ENCODE measurements at places on chromosomes 6 and 20. TPM values are rescaled to one million over a fixed set of nuclear protein-coding genes. Genes with fewer than 3 reads are reported as not detected.
A peak's percentile ranks its signal among the peaks of the same experiment; 100 is the strongest.

DNA sequence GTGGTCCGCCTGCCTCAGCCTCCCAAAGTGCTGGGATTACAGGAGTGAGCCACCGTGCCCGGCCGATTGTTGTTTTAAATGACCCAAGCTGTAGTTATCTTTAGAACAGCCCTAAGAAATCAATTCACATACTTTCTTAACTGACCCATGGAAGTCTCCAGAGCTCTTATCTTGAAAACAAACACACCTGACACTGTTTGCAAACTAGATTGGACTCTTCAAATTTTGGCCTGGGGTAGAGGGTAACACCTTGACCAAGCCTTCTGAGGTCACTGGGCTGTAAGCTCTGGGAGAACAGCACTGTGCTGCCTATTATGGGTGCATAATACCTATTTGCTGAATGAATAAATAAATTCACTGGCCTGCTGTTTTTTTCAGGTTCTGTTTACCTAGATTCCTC lies 190.6 kb downstream of the AIG1 start:
- no peak for DNase-seq

DNA sequence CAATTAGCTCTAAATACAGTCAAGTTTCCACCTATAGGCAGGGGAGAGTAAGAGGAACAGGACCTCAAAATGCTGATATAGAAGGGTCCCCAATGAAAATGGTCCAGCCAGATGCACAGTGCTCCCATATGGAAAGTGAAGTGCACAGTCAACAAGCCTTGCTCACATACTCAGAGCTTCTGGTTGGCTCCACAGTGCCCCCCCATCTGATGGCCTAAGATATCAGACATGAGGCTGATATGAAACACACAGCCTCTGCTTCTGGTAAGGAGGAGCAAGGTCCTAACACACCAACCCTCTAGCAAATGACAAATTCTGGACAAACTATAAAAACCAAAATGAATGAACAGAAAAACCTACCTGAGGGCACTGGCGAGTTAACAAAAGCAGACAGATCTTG lies 111.4 kb upstream of the EMILIN3 start:
- no peak for DNase-seq

The PTPRA gene
- 66.5 TPM for total RNA-seq

The MLN gene
- total RNA-seq: not detected

- peak; percentile 18 for DNase-seq
Measured at GRCh38 chr6:96007663-96008062, 8.1 kb upstream of the FUT9 start.

- DNase-seq: no peak
Measured at GRCh38 chr20:47648943-47649342, 136.3 kb downstream of the SULF2 start.

- no peak for DNase-seq
Measured at GRCh38 chr6:89895276-89895874, 1.1 kb downstream of the GJA10 start.

The PTGIS gene
- total RNA-seq: 24.8 TPM

GRCh38 chr6:6556738-6557503 lies 31.6 kb upstream of the LY86 start:
- DNase-seq: peak; percentile 79

DNA sequence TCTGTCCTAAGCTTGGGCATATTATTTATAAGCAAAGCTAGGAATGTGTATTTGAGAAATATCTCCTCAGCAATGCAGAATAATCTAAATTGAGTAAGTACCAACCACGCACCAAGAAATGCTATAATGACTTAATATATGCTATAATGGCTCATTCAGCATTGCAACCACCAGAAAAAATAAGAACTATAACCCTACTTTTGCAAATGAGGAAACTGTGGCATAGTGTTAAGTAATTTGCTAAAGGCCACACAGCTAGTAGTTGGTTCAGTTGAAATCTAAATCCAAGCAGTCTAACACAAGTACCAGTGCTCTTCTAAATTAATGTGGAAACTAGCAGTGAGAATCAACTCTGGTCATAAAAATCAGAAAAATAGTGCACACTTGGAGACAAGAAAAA lies 35.7 kb downstream of the HBS1L start:
- no peak for DNase-seq

- no peak for DNase-seq
Measured at GRCh38 chr6:11490996-11491395, 46.6 kb upstream of the TMEM170B start.

GRCh38 chr6:109740787-109741186 lies 49.7 kb downstream of the FIG4 start:
- DNase-seq: no peak

DNA sequence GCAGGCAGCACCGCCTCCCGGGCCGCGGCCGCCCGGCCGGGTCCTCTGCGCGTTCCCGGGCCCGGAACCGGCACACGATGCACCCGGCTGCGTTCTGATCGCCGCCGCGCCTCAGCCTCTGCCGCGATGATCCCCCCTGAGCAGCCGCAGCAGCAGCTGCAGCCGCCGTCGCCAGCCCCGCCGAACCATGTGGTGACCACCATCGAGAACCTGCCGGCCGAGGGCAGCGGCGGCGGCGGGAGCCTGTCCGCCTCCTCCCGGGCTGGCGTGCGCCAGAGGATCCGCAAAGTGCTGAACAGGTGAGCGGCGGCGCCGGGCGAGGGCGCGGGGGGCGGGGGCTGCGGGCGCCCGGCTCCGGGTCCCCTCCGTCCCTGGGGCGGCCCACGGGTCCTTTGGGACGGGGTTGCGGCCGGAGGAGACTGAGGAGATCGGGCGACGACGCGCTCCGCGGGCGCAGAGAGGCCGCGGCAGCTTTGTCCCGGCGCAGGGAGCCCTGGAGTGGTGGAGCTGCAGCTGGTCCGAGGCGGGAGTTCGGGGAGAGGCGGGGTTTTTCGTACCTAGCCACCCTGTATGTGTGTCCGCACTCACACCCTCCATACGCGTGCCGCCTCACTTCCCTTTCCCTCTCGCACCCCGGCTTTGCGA lies 659 bp downstream of the SLC35F1 start:
- DNase-seq: peak; percentile 65

DNA sequence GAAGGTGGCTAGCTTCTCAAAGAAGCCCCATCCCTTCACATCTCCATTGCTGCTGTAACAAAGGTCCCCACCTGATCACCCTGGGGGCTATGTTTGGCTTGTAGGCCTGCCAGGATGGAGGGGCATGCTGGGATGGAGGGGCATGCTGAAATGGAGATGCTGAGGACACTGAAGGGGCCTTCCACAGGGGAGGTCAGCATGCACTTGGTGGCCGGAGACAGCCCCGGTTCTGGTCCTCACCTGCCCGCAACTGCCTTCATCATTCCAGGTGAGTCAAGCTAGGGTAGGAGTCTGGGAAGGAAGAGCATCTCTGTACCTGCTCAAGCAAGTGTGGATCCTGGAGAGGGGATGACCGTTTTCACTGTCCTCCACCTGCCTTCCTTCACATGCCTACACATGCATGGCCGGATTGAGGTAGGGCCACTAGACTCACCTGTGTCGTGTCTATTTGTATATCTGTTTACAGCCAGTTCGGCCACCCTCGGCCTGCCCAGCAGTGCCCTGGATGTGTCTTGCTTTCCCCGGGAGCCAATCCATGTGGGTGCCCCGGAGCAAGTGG lies 6.0 kb downstream of the L3MBTL1 start:
- no peak for DNase-seq

- DNase-seq: no peak
Measured at GRCh38 chr6:22658183-22658582, 88.8 kb downstream of the HDGFL1 start.

- no peak for DNase-seq
Measured at GRCh38 chr20:57270204-57270984, 4.0 kb upstream of the BMP7 start.

The ESF1 gene
- 10.1 TPM for total RNA-seq

DNA sequence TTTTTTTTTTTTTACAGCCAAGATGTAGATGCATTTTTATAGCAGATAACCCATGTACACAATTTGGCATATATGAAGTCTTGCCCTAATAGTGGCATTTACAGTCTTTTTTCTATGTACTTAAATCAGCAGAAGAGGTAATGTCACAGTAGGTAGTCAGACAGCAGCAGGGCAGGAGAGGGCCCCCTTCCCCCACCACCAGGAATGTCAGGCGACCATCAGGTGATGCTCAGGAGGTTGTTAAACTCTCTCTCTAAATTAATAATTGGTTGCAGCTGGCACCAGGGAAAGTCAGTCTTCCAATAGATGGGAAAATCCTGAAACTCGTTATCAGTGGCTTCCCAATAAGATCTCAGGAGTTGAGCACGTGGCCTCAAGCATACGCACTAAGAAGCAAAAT lies 188.0 kb upstream of the ADGRB3 start:
- no peak for DNase-seq

DNA sequence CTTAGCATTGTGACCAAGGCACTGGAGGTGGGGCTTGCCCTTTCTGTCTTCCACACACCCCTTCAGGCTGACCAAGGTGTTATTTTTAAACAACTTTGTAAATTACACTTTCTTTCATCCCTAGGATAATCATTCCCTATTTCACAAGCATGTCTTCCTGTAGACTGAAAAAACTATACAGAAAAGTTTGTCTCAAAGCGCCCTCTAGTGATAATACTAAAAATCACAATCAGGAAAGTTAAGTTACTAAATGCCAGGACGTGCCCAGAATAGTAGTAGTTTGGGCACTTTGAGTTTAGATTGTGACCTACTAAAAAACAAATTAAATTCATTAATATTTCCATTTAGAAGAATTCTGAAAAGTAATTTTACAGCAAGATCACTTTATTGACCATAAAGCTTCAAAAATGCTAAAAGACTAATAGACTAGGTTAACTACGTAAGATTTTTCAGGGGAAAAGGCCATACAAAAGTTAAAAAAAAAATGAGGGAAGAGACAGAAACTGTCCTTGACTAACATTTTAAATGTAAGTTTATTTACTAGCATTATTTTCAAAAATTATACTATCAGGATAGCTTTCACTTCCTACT lies 123.3 kb upstream of the DUSP22 start:
- DNase-seq: no peak

DNA sequence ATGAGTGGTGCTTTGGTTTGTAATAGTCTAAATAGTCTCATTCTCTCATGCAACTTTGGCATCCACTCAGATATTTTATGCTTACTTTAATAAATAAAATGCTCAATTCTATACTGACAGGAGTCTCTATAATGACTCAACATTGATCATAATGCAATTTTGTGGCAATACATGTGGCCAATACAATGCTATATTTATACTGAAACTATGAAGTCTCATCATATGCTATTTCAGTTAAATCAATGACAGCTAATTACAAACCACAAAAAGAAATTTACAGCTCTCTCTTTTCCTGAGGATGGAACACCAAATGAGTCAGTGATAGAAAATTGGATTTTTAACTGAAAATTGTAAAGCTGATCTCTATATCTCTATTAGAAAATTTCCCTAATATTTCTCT lies 77.1 kb downstream of the WASF1 start:
- no peak for DNase-seq

The PRRT1 gene
- 0.18 TPM for total RNA-seq

- DNase-seq: no peak
Measured at GRCh38 chr6:148151896-148152643, 190.6 kb upstream of the SASH1 start.

GRCh38 chr20:22684072-22684762 lies 99.8 kb upstream of the FOXA2 start:
- peak; percentile 78 for DNase-seq

The ZNF512B gene
- 12.1 TPM for total RNA-seq

- DNase-seq: no peak
Measured at GRCh38 chr6:99709062-99709461, 102.4 kb downstream of the PRDM13 start.

The SLC22A16 gene
- not detected for total RNA-seq
